Endothelial cell of umbilical vein (primary cell): ENCODE measurements at places on chromosomes 7 and 10. TPM values are rescaled to one million over a fixed set of nuclear protein-coding genes. Genes with fewer than 3 reads are reported as not detected.

The NKX2-3 gene
- not detected in 2 replicates for polyA plus RNA-seq

The FAM241B gene
- polyA plus RNA-seq: 0.23 and 0.35 TPM in 2 replicates

The BAIAP2L1 gene
- polyA plus RNA-seq: 0.32 and 0.35 TPM in 2 replicates

The C10orf67 gene
- polyA plus RNA-seq: not detected in 2 replicates

The TSPAN15 gene
- polyA plus RNA-seq: 166 and 189 TPM in 2 replicates

The GPR141 gene
- polyA plus RNA-seq: not detected in 2 replicates

The TMEM229A gene
- not detected in 2 replicates for polyA plus RNA-seq

The LLCFC1 gene
- polyA plus RNA-seq: not detected in 2 replicates

- DNase-seq: no peak
These were observed 137.0 kb upstream of the FGFR2 start for GRCh38 chr10:121735263-121735662.

DNA sequence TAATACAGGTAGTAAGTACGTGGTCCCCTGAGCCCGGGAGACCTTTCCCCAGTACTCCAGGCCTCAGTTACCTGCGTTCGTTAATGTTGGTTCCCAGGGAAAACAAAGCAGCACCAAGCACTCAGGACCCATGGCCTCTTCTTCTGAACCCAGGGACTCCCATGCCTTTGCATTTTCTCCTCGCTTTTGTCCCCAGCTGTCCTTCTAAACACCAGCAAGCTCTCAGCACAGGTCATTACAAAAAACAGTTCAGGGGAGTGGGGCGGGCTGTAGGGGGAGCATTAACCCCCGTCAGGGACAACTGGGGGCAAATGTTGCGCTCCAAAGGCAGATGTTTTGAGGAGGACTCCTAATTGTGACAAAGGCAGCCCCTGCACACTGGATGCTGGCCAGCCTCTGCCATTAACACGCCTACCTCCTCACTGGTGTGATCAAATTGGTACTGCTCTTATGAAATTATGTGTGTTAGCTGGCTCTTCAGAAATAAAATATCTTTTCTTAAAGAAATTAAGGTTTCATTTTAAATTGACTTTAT, 80.5 kb upstream of the LRGUK start:
- no peak for DNase-seq

- DNase-seq: peak; percentile 8
These were observed 17.3 kb downstream of the GRID2IP start for GRCh38 chr7:6533893-6534495.

DNA sequence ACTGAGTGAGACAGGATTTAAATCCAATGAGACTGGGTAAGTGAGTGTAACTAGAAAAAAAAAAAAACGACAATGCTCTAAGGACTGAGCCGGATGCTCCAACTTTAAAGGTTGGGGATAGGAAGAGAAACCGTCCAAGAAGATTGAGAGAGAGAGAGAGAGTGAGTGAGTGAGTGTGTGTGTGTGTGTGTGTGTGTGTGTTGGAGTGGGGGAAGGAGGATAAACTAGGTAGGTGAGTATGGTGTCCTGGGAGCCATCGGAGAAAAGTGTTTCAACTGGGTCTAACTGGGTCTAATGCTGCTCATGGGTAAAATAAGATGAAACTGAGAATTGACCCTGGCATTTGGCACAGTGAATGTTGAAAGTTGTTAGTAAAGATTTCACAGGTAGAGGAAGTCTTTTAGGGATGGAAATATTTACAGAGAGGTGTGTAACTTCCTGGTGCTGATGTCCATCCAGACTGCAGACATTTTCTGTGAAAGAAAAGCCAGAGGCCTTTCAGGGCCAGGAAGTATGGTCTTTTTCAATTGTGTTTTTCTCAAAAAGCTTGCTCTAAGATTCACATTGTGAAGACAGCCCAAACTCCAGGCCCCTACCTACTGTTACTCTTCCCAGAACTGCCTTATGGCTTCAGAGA, 14.2 kb downstream of the ENTPD1 start:
- no peak for DNase-seq

GRCh38 chr7:143385891-143386781, 5.0 kb downstream of the ZYX start:
- DNase-seq: peak; percentile 49

DNA sequence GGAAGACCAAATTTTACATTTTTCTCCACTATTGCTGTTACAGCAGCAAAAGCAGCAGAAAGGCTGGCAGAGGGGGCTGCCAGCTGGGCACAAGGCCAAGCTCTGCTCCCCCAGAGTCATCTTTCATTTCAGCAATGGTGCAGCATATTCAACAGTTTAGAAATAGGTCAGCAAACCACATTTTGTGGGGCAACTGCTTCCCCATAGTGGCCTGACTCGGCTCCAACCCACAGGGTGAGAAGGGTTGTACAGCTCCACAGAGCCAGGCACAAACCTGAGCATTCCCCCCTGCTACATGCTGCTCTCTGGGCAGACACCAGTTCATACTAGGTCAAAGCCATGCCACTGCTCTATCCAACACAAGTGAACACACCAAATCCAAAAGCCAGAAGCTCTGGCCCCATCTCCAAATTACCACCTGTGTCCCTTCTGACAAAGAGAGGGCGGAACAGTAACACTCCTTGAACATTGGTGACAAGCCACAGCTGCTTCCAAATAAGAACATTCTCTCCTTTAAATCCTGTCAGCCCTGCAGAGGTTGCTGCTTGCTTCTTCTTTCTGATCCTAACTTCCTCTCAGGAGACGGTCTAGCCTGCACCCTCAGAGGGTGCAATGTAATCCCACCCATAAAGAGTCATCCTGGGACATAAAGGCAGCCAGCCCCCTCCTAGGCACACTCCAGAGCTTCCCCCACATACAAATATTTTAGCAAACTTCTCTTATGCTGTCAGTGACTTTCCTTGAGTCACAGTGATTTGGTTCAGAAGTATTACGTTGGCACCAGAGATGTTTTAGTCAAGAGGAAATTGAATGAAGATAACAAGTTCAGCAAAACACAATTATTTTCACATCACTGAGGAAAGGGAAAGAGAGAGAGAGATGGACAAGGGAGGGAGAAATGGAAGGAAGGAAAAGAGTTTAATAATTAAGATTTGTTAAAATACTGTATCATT, 39.0 kb upstream of the SLIT1 start:
- DNase-seq: peak; percentile 33

- DNase-seq: no peak
These were observed 105.4 kb downstream of the ZNF33B start for GRCh38 chr10:42532996-42533395.

DNA sequence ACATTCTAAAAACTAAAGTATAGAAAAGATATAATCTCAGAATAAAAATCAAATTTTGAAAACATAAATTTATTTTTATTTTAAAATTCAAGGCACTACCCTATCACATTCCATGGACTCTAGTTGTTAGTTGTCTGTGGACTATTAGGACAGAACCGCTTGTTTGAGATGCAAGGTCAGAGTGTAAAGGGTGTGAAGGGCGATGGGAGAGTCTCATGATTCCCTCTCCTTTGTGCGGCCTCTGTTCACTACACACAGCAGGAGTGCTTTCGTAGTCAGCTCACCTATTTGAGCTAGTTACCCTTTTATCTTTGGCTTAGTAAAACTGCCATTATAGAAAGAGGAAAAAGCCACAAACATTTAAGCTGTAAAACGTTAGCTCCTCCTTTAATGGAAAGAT, 189.8 kb upstream of the TEX47 start:
- DNase-seq: no peak

DNA sequence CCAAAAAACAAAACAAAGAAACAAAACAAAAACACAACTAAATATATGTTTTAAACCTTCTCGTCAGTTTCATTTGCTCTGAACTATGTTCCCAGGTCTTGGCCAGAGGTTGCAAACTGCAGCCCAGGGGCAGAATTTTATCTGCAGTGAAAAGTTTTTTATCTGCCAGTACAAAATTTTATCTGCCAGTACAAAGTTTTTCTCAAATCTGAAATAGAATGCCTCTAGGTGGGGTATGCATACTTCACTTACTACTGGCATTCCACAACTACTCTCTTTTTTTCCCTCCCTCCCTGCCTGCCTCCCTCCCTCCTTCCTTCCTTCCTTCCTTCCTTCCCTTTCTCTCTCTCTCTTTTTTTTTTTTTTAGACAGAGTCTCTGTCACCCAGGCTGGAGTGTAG, 9.4 kb upstream of the CLDN3 start:
- DNase-seq: no peak

DNA sequence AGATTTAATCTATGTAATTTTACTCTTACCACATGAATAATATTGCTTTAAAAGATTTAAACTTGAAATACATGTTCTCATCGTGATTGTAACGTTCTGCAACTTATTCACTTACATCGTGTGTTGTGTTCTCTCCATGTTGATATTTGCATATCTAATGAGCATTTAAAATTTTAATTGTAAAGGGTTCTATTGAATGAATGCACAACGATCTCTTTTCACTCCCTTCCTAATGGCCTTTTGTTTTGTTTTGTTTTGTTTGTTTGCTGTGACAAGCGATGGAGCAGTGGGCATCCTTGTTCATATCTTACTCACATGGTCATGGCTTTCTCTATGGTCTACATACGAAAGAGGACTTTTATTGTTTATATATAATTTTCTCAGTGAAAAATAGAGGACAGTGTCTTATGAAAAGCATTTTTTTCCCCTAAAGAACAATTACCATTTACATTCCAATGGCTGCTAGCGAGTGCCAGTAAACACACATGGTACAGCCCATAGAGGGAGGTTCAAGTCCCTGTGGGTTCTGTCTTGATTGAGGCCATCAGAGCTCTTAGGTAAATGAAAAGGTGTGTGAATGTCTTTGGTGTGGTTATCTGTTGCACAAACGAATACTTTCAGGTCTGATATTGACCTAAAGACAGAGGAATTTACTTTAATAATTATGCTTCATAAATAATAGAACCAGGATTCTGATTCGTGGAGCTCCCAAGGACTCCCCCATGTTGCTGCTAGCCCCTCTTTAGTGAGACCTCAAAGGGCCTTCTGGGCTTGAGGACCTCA, 32.4 kb downstream of the BTBD16 start:
- no peak for DNase-seq

GRCh38 chr10:339038-339391, 203.8 kb downstream of the ZMYND11 start:
- no peak for DNase-seq

DNA sequence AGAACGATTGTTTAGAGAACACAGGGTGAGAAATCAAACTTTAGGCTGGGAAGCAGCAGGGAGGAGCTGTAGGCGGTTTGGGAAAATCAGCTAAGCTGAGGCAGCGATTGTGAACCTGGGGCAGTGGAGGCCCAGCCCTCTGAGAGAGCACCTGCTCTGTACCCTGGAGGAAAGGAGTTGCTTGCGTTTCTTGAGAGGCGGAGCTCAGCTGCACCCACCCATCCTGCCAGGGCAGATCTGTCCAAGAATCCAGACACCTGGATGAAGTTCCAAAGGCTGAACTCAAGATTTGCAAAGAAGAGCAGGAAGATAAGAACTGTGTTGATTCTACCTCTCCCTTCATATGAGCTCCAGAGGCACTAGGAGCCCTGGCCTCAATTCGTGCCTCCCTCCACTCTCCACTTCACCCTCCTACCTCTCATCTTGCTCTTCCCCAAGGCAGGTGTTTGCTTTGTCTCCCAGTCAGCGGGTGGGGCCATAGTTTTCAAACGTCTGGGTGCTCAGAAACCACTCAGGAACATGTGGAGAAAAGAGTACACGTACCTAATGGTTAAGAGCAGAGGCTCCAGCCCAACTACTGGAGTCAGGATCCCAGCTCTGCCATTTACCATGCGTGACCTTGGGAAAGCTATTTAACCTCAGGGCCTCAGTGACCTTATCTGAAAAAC, 21.5 kb upstream of the TMEM213 start:
- DNase-seq: no peak

DNA sequence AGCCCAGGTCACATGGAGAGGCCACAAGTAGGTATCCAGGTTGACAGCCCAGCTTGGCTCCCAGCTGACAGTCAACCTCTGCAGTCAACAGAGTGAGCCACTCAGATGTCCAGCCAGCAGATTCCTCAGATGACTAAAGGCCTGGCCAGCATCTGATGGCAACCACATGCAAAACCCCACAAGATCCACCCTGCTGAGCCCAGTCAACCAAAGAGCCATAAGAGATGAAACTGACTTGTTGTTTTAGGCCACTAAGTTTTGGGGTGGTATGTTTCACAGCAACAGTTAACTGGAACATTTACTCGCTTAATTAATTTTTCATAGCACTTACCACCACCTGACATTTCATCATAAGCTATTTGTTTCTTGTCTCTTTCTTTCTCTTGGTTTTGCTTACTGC, 107.3 kb upstream of the KDM7A start:
- no peak for DNase-seq

- DNase-seq: peak; percentile 19
These were observed 72.0 kb downstream of the DGKI start for GRCh38 chr7:137774793-137775201.

DNA sequence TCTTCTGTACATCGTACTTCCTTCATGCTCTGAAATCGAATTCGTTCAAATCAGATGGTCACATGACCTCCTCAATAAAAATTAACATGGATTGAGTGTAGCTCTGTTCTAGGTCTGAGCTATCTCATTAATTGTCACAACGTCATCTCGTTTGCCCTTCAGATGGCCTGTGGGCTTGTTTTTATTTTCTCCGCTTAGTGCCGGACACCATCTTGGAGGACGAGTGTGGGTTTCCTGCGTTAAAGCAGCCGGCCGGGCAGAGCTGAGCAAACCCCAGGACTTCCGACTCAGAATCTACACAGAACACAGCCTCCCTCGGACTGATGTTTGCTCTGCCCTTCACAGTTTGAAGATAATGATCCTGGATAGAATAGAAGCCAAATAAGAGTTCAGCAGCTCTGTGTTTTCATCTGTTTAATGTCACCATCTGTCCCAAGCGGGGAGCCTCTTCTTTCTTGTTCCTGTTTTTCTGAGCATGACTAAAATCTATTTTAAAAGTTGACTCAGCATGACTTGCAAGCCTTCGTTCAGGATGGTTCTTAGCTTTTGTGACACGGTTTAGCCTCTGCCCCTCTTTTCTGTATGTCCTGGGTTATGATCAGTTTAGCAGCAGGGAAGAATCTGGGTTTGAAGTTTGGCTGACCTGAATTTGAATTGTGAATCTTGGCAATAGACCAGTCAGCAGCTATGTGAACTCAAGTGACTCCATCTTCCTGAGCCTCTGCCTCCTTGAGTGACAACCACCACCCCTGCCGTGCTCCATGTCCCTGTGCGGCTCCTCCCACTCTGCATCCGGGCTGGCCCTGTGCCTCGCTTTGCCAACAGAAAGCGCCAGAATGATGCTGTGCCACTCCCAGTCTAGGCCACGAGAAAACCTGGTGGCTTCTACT, 30.6 kb upstream of the GALNTL5 start:
- no peak for DNase-seq

DNA sequence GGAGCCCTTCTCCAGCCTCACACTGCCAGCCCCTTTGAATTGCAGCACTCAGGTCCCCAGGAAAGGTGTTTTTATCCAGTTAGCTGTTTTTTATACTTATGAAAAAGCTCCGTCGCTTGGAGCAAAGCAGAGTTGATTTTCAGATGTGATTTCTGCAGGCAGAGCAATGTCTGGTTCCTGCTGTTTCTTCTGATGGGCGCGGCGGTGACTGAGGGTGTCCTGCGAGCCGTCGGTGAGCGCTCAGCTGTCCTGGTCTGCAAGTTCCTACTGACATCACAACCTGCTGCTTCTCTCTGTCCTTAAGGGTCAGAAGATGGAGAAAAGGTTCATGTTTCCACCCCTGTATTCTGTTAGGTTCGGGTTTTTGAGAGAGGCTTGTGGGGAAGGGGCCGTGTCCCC, 109.6 kb upstream of the FAM20C start:
- no peak for DNase-seq
